Body of pancreas (tissue), 4 donors: ENCODE measurements at places on chromosomes 3 and 15. TPM values are rescaled to one million over a fixed set of nuclear protein-coding genes. Genes with fewer than 3 reads are reported as not detected.

Gene BMF
- total RNA-seq: 16.1 TPM

Gene OR5K2
- total RNA-seq: not detected

Gene FSIP1
- total RNA-seq: 0.33 TPM

Gene MRPS25
- total RNA-seq: 24.7 TPM

Gene NANOGP8
- total RNA-seq: 1.6 TPM

Gene BBS4
- 26.4 TPM for total RNA-seq

Gene GOLGA8T
- total RNA-seq: 0.26 TPM

Gene PTH1R
- total RNA-seq: 8.2 TPM

Gene GUCA1C
- total RNA-seq: 0.99 TPM

Gene CSPG5
- 0.66 TPM for total RNA-seq

Gene CPNE9
- total RNA-seq: not detected

Gene IL17RB
- 17.6 TPM for total RNA-seq

Gene CCDC191
- total RNA-seq: 11.9 TPM

Gene GRM2
- 0.99 TPM for total RNA-seq
